Spinal cord (tissue), 10 donors: ENCODE measurements at places on chromosomes 3 and 15.

- DNase-seq, result no peak
Measured at GRCh38 chr15:43748376-43748775, 2.1 kb downstream of the PDIA3 start.

- DNase-seq, result no peak
Measured at GRCh38 chr15:73608941-73609340, 24.2 kb downstream of the NPTN start.

DNA sequence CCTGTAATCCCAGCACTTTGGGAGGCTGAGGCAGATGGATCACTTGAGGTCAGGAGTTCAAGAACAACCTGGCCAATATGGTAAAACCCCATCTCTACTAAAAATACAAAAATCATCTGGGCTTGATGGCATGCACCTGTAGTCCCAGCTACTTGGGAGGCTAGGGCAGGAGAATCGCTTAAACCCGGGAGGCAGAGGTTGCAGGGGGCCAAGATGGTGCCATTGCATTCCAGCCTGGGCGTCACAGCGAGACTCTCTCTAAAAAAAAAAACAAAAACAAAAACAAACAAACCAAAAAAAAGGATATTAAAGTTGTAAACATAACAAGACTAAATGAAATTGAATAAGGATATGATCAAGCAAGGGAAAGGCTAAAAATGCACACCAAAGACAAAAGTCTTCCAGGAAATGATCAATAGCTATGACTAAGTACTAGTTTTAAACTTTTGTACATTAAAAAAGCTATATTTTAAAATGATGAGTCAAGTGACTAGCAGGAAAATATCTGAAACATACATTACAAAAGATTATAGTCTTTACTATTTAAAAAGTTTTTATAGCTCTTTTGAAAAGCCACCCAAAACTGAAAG lies 28.6 kb downstream of the KLHL6 start:
- DNase-seq, result no peak

DNA sequence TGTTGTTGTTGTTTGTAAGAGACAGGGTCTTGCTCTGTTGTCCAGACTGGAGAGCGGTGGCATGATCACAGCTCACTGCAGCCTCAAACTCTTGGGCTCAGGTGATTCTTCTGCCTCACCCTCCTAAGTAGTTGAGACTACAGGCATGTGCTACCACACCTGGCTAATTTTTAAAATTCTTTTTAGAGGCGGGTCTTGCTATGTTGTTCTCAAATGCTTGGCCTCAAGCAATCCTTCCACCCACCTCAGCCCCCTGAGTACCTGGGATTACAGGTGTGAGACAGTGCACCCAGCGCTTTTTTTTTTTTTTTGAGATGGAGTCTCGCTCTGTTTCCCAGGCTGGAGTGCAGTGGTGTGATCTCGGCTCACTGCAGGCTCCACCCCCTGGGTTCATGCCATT lies 46.7 kb downstream of the TMOD3 start:
- no peak for DNase-seq

- DNase-seq, result no peak
Measured at GRCh38 chr3:172140499-172141391, 101.4 kb downstream of the FNDC3B start.

GRCh38 chr3:188861842-188862744 lies 309.7 kb upstream of the TPRG1 start:
- no peak for DNase-seq

- no peak for DNase-seq
Measured at GRCh38 chr3:130260918-130261317, 84.6 kb upstream of the COL6A5 start.

- peak; percentile 13 for DNase-seq
Measured at GRCh38 chr3:119809249-119810017, 27.5 kb downstream of the NR1I2 start.

DNA sequence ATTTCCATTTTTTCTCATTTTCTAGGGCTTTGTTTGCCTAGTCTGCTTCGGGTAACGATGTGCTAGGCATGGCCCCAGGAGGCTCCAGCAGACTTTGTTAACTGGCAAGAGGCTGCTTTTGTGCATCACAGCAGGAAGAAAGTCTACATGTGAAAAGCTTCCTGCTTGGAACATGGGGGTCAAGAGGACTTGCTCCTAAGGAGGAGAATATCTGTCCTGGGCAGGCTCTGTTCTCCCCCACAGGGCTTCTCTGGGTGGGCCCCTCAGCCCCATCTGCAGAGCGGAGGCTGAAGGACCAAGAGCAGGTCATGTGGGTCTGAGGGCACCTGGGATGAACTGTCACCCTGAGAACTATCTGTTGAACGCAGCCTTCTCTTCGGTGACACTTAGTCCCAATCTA lies 94.7 kb downstream of the CCNL1 start:
- no peak for DNase-seq

DNA sequence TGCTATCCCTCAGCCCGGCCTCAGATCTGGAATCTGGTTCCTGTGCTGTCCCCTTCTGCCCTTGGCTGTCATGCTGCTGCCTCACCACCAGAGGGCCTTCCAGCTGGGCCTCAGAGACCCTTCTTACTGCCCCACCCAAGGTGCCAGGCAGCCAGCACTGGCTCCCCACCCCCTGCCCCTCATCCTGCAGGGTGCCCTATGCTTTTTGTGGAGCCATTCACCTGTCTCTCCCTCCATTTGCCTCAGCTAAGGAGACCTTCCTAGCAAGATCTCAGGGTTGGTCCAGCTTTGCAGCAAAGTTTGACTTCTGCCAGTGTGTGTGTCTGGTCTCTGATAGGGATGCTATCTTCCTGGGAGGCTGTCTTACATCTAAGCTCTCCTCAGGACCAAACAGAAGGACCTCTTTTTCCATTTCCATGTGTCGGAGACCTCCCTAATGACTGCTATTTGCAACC lies 1.9 kb upstream of the VWA5B2 start:
- DNase-seq, result no peak

DNA sequence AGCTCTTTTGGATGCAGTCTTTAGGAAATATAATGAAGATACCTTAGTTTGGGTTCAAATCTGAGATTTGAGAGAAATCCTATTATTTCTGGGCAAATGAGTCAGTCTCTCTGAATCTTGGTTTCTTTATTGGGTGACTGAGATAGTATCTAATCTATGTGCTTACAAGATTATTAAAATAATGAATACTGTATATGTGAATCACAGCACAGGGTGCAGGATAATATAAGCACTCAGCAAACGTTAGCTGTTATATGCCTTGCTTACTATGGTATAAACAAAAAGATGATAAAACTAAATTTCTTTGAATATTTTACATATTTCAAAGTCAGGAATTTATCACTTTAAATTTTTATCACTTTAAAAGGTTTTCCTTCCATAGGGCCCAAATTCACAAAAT lies 29.6 kb downstream of the FGF7 start:
- DNase-seq, result no peak

DNA sequence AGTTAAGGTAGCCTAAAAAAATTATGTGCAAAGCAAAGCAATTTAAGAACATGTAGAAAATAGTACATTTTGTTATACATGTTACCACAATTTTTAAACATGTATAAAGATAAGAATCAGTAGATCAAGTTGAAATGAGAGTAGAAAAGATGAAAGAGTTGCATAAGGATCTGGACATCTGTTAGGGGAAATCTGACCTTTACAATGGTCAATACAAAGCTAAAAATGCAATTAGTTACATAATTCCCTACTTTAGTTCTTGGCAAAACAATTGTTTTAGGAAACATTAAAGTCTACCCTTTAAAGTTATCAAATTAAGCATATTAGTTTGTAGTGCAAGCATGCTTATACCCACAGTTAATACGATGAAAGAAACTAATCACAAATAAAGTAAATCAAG lies 32.7 kb downstream of the TOP2B start:
- DNase-seq, result no peak

GRCh38 chr3:123843668-123844067 lies 40.5 kb downstream of the MYLK start:
- no peak for DNase-seq

DNA sequence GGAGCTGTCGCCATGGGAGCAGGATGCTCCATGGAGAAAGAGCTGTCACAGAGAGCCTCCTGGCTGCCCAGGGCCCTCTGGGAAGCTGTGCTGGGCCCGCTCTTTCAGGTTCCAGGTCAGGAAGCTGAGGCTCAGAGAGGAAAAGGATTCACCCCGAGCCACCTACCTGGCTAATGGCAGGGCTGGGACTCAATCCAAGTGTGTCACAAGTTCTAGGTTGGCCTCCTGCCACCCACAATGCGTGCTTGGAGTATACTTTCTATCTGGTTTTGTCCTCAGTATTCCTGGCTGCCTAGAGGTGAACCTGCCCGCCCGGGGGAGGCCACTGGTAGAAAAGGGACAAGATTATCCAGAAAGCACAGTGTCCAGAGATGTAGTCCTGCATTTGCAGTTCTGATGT lies 23.6 kb downstream of the FAH start:
- no peak for DNase-seq

DNA sequence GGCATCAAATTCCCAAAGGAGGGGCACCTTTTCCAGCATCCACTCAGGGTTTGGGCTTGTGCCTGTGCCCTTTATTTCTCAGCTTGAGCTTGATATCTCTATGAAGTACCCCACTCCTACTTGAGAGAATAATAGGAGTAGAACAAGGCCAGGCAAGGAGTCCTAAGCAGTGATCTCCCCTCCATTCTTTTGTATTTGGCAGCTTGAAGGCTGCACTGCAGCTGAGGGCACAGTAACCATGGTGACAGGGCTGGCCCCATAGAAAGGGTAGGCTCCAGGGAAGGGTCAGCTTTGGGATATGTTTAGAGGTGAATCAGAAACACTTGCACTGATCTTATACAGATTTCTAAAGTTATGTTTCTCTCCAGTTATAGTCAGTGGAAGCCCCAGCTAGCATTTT lies 145.4 kb upstream of the SLC24A5 start:
- DNase-seq, result no peak
